ENCODE measurements at places on chromosomes 2 and 18.

DNA sequence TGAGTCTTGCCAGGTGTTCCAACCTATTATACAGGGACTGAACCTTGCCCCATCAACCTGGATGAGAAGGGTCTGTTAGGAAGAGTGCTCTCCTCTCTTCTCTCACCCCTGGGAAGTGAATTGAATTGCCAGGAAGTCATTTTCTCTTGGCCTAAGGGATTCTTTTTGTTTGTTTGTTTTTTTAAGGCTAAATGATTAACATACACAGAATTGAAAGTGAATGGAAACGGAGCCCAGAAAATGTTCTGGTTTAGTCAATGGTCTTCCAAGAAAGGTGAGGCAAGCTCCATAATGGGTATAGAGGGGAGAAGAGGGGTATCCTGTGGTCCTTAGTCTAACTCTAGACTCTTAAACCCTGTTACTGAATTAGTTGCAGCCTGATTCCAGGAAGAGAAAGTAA, 189.1 kb downstream of the FSHR start:
- no peak for DNase-seq

DNA sequence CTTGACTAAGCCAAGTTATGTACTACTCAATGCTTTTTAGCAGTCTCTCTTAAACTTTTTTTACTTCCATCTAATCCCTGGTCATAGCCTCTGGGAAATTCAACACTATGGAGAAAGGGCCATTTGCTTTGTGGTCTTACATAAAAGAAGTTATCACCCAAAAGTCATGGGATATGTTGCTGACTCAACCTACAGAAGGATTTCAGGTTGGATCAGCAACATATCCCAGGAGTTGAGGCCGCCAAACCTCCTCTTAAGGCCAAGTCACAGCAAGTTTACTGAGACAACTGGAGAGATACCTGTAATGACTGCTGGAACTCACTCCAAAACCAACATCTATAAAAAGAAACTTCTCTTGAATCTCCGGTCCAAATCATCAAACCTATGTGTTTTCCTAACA, 141.1 kb downstream of the IRS1 start:
- DNase-seq: no peak

DNA sequence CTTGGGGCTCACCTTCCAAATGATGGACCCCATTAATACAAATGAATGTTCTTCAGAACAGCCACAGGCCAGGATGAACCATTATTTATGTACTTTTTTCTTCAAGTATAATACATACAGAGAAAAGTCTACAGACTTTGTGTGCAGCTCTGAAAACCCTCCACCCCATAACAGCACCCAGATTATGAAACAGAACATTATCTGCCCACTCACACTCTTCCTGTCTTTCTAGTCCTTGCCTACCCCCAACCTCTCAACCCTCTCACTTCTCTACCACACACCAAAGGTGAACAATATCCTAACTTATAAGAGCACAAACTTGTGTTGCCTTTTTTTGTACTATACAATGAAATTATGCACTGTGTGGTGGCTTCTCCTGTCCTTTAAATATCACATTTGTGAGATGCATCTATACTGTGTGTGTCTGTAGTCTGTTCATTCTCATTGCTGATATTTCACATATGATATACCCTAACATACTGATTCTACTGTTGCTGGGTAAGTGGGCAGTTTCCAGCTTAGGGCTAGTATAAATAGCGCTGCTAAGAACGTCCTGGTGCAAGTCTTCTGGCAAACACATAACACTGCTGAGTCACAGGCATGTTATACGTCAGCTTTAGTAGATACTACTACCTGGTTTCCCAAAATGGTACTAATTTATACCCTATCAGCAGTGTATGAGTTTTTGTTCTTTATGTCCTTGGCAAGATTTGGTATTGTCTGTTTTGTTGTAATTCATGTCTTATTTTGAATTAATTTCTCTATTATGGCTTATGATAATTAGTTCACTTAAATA, 1.0 kb upstream of the NPHP1 start:
- no peak for DNase-seq

GRCh38 chr2:42890791-42891355, 98.5 kb upstream of the HAAO start:
- DNase-seq: no peak

DNA sequence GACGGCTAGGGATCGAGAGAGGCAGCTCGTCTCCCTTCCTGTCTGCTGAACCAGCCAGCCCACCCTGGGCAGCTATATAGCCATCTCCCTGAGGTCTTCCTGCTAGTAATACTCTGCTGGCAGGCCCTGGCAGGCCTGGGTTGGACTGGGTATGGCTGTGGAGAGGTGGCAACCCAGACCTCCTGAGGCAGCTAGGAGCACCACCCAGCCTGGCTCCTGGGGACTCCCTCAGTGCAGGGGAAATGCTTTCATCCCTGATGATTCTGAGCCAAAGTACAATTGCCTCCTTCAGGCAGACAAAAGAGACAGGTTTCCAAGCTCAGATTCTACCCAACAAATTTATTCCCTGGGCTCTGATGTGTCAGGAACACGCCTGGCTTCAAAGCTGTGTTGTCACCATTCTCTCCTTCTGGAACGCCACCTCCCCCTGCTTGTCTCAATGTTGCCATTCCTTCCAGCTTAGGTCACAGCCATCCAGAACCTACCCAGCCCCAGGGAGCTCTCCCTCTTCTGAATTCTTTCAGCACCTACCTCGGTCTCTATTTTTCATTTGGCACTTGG, 4.7 kb upstream of the DNAJB2 start:
- no peak for DNase-seq

DNA sequence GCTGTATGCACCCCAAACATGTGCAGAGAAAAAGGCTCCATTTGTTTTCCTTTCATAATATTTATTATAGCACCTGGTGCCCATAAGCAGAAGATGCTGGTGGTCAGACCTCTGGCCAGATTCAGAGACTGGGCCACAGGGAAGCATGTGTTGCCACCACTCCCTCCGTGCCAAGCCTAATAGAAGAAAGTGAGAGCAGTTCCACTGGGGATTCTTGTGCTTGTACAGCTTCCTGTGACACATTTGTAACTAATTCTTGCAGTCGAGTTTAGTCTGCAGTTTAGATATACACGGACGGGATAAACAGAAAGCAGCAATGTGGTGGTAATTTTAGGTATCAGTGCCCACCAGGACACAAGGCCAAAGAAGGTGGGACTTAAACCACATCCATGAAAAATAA, 135.4 kb upstream of the PIEZO2 start:
- DNase-seq: no peak

DNA sequence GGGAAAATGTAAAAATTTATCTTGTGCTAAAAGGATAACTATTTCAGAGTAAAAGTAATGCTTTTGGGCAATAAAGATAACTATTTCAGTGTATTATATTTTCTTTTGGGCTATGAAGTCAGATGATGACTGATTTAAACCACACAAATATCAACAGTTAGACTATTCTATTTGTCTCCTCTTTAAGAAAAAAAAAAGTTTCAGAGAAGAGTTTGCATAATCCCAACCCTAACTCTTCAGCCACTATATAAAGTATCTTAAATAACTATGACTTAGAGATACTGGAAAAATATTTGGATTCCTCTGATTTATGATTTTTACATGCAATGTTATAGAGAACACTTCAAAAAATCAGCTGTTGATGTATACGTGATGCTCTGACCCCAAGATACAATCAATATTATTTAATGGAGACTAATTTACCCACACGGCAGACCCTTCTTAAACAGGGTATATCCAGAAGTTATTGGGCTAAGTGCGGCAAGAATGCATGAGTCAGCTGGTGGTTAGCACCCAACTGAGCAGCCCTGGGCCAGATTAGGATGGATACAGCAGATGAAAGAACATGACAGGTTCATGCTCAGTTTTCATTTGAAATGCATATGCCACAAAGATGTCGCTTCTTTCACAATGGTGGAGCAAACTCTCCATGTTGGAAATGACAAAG, 279.0 kb downstream of the AFF3 start:
- no peak for DNase-seq

GRCh38 chr18:22607284-22607635, 189.5 kb upstream of the CTAGE1 start:
- DNase-seq: no peak

GRCh38 chr2:166411473-166412230, 35.9 kb upstream of the SCN9A start:
- DNase-seq: no peak

GRCh38 chr2:239368321-239368720, 32.5 kb downstream of the HDAC4 start:
- DNase-seq: no peak

GRCh38 chr2:165475277-165476004, 5.9 kb downstream of the CSRNP3 start:
- no peak for DNase-seq

GRCh38 chr2:128661311-128661710, 342.6 kb upstream of the HS6ST1 start:
- no peak for DNase-seq

DNA sequence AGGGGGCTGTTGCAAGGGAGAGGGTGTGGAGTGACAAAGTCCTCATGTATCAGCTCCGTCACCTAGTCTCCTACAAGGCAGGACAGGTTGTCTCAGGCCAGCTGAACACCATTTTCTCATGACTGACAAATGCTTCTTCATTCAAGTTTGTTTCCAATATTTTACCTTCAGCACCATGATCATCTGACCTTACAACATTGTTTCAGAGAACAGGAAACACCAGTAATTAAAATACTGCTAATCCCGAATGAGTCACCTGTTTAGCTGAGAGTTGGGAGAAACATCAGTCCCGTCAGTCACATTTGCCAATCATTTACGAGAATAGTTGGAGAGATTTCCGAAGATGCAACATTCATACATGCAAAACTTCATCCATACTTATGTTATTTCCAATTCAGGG, 25.7 kb upstream of the SP5 start:
- no peak for DNase-seq

GRCh38 chr2:182064019-182064778, 78.5 kb downstream of the PPP1R1C start:
- no peak for DNase-seq

GRCh38 chr18:30889519-30890301, 152.8 kb downstream of the DSC3 start:
- DNase-seq: no peak

DNA sequence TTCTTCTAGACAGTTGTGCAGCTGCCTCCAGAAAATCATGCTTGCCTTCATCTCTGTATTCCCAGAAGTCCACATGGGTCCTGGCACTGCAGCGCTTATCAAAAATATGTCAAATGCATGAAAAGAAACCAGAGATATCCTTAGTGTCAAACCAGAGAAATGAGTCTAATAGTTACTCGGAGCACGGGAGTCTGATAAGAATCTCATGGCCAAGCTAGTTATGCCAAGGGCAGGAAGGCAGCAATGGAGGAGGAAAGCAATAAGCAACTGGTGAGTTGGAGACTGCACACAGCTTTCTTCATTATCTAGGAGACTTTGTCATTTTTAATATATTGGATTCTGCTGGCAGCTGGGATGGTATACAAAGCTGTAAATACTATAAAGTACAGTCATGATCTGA, 38.6 kb downstream of the TRIB2 start:
- DNase-seq: no peak

DNA sequence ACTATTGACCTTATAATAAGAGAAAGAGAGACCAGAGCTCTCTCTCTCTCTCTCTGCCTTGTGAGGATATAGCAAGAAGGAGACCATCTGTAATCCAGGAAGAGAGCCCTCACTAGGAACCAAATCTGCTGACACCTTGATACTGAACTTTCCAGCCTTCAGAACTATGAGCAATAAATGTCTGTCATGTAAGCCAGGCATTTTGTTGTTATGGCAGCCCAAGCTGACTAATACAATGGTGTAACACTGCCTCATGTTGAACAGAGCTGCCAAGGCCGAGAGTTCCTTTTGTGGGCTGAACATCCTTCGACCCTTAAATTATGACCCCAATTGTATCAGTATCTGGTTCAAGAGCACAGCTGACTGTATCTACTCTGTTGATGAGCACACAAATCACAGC, 108.0 kb downstream of the LRRC30 start:
- DNase-seq: no peak

- DNase-seq: no peak
These were observed 196.6 kb upstream of the SALL3 start for GRCh38 chr18:78782951-78783563.

GRCh38 chr2:120385355-120386127, 39.6 kb downstream of the INHBB start:
- DNase-seq: no peak
